NCI-H1930 (cell line): ENCODE measurements at places on chromosomes 7 and 10.

- no peak for DNase-seq
Observed at GRCh38 chr10:101725296-101726114, 30.5 kb upstream of the FBXW4 start.

DNA sequence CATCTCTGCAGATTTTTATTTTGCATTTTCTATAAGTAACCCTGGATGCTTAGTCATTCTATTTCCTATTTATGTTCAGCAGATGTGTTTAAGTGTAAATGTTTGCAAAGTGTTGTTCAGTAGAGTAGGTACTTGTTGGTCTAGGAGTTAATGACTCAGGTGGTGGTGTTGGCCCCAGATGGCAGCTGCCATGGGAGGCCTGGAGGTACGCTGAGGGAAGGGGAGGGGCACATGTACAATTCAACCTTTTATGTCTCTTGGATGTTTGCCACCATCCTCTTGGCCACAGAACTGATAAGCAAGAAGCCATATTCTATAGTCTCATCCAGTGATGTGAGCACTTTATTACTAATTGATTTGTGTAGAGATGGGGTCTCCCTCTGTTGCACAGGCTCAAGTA is 68.1 kb upstream of the SLC39A12 start:
- no peak for DNase-seq

GRCh38 chr7:2959828-2960599 is 83.7 kb downstream of the CARD11 start:
- DNase-seq, result no peak

DNA sequence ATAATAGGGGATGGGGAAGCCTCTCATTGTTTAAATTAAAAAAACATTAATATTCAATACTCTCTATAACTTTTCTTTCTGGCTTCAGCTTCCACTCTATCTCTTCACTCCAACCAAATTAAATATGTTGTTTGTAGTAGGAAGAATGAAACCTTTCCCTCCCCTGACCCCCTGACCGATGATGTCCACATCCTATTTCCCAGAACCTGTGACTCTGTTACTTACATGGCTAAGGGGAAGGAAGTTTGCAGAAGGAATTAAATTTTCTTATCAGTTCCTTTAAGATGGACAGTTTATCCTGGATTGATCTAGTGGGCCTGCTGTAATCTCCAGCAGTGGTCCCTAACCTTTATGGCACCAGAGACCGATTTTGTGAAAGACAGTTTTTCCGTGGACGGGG is 130.0 kb downstream of the PLXDC2 start:
- no peak for DNase-seq

GRCh38 chr10:59177031-59177797 is 771 bp downstream of the PHYHIPL start:
- DNase-seq, result peak; percentile 38

GRCh38 chr7:98722402-98722801 is 105.3 kb downstream of the NPTX2 start:
- DNase-seq, result no peak

DNA sequence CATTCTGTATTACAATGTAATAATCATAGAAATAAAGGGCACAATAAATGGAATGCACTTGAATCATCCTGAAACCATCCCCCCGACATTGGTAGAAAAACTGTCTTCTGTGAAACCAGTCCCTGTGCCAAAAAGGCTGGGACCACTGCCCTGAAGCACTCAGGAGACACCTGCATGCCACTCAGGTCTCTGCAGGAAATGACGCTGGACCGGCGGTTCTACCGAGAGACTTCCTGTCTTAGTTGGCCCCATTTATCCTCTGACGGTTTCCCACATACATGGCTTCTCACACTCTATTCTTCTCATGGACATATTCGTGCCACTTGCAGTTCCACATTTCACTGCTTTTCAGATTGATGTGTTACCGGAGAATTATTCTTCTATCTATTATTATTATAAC is 617.5 kb downstream of the SDK1 start:
- no peak for DNase-seq

DNA sequence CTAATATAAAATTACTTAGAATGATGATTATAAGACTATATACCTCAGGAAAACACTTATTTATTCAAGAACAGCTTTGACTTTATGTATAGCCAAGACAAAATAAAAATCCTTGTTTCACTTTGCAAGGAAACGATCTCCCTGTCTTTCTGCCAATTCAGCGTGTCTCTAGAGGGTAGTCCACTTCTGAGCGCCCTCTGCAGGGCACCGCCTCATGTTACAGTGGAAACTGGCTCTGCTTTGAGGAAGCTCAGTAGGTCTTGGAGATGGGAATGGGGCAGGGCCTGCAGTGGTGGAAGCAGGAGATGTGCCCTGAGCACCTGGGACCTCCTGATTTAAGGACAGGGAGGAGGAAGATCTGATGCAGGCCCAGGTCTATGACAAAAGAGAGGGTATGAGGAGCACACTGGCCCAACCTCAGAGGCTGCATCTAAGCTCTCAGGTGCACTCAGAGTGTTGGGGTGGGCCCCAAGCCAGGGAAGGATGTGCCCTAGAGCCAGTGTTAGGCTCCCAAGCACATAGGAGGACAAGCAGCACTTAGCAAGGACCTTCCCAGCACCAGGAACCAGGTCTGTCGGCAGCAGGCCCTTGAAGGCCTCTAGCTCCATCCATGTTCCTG is 481.0 kb downstream of the TNS3 start:
- no peak for DNase-seq

DNA sequence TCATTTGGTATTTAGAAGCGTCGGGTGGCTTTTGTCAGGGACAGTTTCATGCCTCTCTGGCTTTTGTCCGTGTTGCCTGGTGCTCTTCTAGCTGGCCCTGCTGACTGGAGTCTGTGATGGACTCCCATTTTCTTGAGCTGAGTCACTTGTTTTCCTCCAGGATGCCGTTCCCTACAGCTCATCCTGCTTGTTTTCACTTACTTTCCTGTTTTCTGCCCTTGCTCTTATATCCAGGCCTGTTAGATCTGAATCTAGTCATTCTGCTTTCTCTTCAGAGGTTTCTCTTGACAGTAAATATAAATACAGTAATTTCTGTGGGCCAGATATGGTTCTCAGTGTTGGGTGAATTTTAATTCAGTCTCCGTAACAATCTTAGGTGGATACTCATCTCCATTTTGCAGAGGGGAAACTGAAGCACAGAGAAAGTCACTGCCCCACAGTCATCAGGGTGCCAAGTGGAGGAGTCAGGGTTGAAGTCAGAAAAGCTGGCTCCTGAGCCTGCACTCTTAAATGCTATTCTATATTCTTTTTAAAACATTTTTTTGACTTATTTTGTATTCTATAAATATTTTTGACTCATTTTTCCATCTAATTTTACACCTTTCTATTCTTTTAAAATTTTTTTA is 85.4 kb downstream of the CCNY start:
- no peak for DNase-seq

DNA sequence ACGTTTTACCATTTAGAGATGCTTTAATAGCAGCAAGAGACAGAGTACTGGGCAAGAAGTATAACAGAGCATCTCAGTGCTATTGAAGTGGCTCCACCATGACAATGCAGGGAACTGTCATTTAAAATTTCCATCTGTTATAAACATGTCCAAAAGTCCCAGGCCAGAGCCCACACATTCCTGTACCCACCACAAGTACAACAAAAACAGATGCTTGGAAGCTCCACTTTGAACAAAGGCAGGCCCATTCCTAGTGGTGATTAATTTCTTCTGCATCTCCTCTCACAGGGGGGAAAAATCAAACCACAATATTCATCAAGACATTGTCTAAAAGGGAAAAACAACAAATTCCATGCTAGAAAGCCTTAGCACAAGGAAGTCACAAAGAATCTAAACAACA is 627.9 kb downstream of the PARD3 start:
- no peak for DNase-seq

DNA sequence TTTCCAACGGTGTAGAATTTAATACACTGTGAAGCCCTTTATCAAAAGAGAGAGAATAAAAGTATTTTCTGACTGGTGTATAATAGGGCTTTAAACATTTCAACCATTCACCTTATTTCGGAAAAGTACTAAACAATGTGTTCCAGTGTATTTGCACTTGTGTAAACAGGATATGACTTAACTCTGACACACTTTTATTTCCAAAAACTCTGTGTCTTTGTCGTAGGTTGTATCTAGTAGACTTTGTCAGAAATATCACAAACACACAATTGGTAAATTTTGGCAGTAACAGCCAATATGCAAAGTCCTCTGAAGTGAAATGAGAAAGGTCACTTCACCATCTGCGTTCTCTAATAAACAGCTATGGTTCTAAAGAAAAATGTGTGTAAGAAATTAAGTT is 10.3 kb upstream of the TSPAN13 start:
- no peak for DNase-seq

DNA sequence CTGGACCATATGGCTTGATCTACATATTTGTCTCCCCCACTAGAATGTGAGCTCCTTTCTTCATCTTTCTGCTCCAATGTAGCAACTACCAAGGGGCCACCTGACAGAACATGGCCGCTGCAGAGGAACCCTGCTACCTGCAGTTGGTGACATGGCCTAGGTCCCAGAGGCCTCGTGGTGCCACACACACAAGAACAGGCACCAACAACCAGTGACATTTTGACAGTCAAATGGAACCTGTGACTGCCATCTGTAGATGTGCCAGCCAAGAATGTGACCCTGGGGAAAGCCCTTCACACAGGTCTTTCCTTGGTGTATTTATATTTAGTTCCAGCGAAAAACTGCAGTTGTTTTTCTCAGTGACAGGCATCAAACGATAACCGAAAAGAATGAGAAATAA is 67.9 kb upstream of the ANKRD1 start:
- DNase-seq, result no peak

DNA sequence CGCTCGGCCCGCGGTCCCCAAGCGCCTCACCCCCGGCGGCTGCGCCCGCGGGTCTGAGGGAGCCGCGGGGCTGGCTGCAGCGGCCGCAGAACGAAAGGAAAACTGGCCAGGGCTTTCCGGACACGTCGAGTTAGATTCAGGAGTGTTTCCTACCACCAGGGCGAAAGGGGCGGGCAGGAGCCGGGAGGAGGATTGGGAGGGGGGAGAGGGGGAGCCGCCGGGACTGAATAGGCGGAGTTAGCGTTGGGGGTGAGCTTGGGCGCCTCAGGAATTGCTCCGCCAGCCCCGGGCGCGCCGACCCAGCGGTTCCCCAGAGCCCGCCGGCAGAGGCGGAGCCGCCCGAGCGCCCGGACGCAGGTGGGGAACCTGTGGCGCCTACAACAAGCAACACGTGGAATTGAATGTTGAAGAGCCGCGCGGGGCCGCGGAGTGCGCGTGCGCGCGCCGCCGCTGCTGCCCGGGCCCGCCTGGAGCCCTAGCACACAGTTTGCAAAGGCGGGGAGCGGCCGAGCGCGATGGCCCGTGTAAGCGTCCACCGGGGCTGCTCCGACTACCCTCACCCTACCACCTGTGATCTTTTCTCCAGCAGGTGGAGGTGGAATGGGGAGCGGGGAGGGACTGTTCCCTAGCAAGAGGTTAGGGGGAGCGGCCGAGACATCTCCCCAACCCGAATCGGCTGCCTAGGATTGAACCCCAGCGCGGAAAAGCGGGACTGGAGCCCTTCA is at the start of gene CADPS2:
TSS of gene CADPS2 (minus strand) at position 104 of the 725 bp plus-strand sequence. CDS start 123 bp downstream, outside the sequence.
- DNase-seq, result peak; percentile 68
